ENCODE measurements at places on chromosomes 11 and 22.

DNA sequence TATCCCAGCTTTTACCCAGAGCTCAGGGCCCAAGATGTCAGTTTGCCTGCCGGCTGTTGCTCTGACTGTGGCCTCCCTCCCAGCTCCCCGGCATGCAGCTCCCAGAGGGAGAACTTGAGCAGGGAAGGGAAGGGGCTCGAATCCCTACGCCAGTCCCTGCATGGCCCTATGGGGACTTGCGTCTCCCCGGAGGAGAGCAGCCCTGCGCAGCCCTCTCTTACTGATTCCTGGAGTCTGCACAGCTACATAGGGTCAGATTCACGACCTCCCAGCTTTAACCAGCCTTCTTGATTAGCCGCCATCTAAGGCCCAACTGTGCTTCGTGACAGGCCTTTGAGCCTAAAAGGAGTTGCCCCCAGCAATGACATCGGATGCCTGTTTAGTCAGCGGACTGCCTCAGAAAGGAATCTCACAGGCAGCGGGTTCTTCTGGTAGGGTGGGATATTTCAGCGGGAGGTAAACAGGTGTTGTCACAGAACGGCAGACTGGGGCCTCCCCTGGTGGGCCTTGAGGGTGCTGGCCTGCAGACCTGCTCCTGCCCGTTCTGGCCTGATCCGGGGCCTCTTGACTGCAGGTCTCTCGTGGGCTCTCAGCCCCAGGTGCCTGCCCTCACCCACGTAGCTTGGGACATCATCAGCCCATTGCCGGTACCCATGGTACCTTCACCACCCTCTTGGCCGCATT, 43.8 kb upstream of the KCNQ1OT1 start:
- no peak for ATAC-seq

DNA sequence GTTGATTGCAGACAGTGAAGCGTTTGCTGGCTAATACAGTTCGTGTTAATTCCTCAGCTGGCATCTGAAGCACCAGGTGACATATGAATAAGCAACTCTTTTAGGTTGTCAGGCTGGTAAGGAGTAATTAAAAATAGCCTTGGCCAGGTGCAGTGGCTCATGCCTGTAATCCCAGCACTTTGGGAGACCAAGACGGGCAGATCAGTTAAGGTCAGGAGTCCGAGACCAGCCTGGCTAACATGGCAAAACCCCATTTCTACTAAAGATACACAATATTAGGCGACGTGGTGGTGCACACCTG, 74.9 kb downstream of the CECR2 start:
- ATAC-seq = no peak

DNA sequence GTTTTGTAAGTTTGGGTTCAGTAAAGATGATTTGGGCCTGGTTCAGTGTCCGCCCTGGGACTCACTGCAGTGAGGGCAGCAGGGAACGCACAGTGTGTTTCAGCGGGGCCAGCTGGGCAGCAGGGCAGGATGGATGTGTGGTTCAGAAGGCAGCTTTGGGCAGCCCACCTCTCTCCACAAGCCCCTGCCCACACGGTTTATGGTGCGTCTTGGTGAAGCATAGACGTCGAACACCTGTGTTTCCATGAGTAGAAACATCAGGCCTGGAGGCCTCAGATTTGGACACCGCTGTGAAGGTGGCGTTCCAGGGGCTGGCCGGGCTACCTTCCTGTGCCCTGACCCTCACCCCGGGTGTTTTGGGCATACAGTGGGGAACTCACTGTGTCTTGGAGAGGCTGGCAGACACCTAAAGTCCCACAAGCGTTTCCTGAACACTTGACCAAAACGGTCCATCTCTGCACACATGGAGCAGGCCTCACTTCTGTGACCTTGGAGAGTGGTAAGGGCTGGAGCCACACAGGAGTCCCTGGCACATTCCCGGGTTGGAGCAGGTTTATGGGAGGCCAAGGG, 59.0 kb downstream of the ST14 start:
- ATAC-seq = no peak

DNA sequence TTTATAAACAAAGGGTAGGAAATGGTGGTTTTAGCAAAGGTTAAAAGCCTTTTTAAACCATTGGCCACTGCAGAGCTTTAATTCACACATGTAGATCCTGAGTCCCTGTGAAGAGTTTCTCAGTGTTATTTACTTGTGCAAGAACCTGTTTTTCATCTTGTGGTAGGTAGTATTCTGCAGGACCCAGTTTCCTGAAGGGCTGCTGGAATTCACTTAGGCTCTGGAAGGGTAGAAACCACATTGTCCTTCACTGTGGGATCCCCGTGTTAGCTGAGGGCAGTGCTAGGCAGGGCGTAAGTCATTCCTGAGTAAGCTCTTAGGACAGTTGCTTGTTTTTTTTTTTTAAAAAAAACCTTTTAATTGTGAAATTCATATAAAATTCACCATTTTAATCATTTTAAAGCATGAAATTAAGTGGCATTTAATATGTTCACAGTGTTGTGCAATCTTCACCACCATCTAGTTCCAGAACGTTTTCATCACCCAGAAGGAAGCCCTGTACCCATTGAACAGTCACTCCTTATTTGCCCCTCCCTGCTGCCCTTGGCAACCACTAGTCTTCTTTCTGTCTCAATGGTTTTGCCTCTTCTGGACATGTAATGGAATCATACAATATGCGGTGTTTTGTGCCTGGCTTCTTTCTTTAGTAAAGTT, 77.7 kb downstream of the C22orf31 start:
- ATAC-seq = no peak

- no peak for ATAC-seq
These were observed 28.6 kb downstream of the LIF start for GRCh38 chr22:30217698-30218560.
